EL (cell line): ENCODE measurements at places on chromosomes 5 and 9.

DNA sequence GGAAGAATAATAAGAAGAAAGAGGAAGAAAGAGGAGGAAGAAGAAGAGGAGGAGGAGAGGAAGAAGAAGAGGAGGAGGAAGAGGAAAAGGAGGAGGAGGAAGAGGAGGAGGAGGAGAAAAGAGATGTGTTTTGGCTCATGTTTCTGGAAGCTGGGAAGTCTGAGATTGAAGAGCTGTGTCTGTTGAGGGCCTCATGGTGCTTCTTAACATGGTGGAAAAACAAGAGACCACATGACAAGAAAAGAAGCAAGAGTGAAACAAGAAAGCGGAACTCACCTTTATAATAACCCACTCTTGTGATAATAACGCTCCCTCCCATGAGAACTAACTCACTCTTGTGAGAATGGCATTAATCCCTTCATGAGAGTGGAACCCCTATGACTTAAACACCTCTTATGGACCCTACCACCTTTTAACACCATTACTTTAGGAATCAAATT lies 36.1 kb upstream of the RANBP6 start:
- no peak for DNase-seq

DNA sequence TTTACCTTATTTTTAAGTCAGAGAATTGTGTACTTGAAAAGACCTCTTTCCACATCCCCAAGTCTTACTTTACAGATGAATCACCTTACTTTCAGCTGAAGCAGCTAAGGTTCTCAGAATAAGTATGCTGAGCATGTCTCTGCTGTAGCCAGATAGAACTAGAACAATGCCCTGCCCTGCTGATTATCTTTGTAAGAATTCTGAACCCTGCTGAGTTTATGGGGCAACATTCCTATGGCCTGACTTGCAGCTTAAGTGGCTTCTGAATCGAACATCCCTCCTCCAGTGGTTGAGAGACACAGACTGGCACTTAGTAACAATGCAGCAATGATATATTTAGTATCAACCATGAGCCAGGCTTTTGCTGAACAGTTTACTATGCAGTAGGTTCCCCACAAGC lies 592.0 kb upstream of the WWC1 start:
- peak; percentile 99 for DNase-seq

DNA sequence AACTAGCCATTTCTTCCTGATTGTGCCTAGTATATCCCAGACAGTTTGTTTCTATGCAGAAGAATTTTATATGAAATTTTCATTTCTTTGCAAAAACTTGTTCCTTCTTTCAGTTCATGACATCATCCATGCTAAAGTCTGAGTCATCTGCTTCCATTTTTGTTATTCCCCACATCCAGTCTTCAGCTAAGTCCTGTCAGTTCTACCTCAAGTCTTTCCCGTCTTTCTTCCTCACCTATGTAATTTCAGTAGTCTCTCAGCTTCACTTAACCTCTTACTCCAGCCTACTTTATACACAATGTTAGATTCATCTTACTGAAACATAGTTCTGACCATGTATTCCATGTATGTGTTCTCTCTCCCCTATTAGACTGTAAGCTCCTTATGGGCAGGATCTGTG lies 39.1 kb downstream of the G3BP1 start:
- no peak for DNase-seq

DNA sequence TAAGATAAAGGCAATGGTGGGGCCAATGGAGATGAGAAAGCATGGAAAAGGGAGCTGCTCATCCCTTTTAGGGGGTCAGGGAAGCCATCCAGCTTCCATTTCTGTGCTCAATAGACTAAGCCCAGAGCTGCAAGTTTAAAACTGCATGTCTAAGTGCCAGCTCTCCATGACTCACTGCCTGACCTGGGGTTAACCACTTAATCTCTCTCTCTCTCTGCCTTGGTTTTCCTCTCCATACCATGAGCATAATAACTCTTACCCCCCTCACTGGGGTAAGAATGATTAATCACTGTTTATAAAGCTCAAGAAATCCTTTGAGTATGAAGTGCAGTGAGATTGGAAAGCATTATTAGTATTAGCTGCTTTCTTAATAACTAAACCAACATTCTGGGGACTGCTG lies 1382.4 kb upstream of the WWC1 start:
- DNase-seq, result no peak

GRCh38 chr5:92019376-92019990 lies 636.4 kb upstream of the ARRDC3 start:
- peak; percentile 52 for DNase-seq

- peak; percentile 34 for DNase-seq
Measured at GRCh38 chr9:137199411-137200121, 975 bp downstream of the TPRN start.

DNA sequence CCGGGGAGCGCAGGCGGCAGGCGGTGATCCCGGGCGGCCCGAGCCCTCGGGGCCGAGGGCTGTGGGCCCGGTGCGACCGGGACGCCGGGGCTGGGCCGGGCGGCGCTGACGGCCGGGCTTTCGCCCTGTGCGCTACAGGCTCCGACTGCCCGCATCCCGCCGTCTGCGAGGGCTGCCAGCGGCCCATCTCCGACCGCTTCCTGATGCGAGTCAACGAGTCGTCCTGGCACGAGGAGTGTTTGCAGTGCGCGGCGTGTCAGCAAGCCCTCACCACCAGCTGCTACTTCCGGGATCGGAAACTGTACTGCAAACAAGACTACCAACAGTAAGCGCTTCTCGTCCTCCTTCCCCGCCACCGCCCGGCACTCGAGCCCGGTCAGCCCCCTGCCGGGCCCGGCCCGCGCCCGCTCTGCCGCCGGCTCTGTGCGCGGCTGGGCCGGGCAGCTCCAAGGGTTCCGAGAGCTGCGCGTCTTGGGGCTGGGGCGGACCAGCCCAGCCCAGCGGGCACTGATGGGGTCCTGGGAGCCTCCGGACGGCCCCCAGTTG lies 1.6 kb downstream of the LMX1B start:
- no peak for DNase-seq

DNA sequence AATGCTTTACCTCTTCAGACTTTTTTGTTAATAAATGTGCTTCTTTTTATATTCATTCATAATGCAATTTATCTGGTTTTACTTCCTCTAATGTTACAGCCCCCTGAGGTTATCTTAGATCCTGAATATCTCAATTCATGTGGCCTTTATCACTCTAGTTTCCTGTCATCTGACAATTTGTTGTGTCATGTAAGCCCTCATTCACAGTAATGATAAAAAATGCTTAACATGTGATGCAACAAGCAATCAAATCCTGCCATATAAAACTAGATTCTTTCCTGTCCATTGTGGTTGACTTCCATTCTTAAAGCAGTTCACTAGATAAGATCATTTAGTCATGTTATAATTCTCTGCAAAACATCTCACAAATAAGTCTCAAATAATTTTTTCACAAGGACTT lies 991.2 kb upstream of the ACO1 start:
- no peak for DNase-seq

DNA sequence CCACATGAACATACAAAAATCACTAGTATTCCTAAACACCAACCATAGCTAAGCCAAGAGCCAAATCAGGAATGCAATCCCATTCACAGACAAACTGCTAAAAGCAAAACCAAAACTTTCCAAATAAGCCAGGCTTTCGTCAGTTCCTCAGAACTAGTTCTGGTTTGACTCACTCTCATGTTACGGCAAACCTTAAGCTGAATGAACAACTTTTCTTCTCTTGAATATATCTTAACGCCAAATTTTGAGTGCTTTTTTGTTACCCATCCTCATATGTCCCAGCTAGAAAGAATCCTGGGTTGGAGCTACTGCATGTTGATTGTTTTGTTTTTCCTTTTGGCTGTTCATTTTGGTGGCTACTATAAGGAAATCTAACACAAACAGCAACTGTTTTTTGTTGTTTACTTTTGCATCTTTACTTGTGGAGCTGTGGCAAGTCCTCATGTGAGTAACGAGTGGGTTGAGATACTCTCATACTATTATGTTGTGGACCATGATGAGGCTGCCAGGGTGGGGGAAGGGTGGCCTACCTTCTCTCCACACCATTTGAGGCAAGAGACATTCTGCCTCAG lies at the start of gene PDCD1LG2:
Gene PDCD1LG2, plus strand, starts transcription at position 172 of the 572 bp plus-strand sequence. CDS start 12,016 bp downstream, outside the sequence.
- DNase-seq, result peak; percentile 81

DNA sequence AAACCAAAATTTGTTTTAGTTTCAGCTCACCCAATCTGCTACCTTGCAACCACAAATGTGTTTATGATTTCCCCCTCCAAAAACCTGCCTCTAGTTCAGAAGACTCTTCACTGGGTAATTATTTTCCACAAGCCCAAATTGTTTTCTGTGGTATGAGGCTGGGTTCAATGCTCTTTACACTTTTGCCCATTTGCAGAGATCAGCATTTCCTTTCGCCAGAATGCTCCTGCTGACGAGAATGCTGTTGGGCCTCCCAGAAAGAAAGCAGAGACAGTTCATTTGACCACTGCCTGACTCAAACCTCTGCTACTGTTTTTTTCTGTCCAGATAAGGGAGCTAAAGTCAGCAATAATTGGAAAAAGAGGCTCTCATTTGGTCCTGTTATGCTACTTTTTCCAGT lies 427.3 kb downstream of the PDE4D start:
- DNase-seq, result no peak

DNA sequence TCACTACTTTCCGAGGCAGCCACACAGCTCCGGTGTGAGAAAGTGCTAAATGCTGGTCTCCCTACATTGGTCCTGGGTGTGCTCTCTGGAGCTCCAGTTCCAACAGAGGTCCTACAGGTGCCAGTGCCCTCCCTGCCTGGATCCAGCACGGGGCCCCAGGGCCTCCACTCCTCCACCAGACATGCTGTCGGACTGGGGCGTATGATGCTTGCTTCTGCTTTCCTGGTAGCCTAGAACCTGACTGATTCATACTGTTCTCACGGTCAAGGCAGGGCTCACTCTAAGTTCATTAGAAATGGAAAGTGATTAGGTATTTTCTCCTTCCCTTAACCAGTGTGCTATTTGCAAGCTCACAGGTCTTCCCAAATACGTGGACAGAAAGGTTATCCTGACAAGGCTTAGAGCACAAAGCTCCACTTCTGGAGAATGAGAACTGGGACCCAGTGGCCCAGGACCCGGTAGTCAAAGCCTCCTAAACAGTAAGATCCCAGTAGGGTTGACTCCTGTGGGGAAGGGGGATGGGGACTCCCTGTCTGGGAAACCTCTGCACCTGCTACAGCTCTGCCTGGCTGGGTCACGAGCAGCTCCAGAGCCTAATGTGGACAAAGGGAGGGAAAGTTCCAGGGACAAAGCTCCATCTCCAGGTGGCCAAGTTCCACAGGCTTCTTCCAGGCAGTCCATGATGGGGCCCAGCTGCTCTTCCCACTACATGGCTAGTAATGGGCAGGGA lies 98.1 kb downstream of the PAX5 start:
- DNase-seq, result no peak
